ENCODE measurements at places on chromosomes 3 and 15.
A peak's percentile ranks its signal among the peaks of the same experiment; 100 is the strongest.

- no peak for DNase-seq
Measured at GRCh38 chr15:67358812-67359211, 104.2 kb downstream of the IQCH start.

DNA sequence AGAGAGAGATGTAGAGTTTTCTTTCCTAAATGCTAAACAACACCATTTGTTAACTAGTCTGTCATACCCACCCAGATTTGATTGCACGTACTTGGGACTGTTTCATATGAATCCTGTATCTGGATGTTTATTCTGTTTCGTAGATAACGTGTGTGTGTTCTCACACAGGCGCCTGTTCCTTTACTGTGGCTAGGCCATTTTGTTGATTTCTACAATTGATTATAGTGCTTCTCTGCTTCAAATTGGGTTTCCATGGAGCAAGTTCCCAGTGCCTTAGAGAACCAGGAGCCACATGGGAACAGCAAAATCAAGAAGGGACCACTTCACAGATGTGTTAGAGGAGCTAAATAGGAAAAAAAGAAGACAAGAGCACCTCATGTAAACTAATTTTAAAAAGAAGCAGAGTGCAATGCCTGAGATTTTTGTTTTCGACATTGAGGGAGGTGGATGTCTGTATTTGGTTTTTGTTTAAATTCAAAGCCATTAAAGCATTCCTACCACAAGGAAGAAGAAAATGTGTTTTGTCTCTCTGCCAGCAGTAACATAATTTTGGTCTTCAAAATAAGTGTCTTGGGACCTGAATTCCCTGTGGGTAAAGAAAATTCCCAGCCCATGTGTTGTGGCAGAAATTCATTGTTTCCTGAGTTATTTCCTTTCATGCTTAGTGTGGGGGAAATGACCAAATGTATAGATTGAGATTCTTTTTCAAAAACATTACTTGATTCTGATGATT, 424.0 kb upstream of the C2CD4B start:
- no peak for DNase-seq

- no peak for DNase-seq
Measured at GRCh38 chr15:68010361-68011153, 43.6 kb upstream of the PIAS1 start.

DNA sequence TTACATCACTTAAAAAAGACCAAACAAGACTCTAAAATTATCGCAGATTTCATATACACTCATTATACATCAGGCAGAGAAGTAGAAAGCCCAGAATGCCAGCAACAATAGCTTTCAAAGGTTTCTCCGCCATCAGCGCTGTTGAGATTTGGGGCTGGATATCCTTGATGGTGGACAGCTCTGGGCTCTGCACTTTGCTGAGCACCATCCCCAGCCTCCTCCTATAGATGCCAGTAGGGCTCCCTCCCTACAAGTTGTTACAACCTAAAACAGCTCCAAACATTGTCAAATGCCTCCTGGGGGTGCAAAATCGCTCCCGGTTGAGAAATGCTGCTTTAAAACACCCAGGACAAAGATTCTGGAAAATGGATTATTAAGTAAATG, 73.5 kb downstream of the ATP10A start:
- no peak for DNase-seq

GRCh38 chr3:45933591-45933990, 9.7 kb upstream of the CXCR6 start:
- no peak for DNase-seq

DNA sequence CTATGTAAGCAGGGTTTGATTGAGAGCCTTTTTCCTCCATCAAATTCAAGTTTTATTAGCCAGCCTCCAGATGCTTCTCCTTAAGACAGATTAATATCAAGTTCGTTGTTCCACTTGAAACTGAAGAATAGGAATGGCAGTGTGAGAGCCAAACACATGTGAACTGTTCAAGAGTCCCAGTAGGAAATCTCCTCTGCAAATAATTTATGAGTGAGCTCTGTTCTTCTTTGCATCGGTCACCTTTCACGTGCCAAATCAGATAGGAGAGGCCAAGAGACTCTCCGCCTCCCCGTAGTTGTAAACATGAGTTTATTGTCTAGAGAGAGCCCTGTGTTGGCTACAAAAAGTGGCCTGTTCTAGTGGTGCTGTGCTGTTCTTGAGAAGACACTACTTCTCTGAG, 372.1 kb upstream of the NR2F2 start:
- DNase-seq = no peak

GRCh38 chr15:88491158-88491557, 23.6 kb downstream of the MRPS11 start:
- DNase-seq = no peak

DNA sequence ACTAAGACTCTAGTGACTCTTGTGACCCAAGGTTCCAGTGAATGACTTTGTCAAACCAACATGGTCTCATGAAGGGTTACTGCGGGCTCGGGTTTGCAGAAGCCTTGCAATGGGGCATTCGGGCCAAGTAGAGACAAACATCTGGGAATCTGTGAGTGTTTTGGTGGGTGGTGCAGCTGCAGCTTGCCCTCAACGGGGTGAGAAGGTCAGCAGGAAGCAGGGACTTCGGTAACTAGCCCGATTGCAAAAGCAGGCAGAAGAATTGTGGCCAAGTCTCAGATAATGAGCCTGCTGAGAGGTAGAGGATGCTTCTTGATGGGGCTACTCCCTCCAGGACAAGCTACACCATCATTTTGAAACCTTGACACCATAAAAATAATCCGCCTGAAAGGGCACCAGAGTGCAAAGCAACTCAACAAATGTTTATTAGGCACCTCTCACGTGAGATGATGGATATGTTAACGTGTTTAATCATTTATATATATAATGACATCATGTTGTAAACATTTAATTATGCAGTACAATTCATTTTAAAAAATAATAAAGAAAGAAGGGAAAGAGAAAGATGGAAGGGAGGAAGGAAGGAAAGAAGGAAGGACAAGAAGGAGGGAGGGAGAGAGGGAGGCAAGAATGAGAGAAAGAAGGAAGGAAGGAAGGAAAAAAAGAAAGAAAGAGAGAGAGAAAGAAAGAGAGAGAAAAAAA, 263.9 kb upstream of the IGF1R start:
- DNase-seq = no peak

DNA sequence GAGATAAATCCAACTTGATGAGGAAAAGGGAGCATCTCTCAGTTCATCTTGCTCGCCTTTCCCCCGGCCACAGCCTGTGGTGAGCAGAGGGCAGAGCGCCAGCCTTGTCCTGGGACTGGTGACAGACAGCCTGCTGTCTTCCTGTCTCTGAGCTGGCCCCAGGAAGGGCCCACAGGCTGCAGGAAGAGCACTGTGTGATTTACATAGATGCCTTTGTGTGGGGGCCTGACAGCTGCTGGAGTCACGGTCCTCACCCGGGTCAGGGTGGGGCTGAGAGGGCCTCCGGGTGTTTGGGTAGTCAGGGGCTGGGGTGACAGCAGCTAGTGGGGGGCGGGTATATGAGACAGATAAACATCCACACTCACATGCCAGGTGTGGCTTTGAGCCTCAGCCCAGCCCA, 29.3 kb downstream of the PLA2G4D start:
- DNase-seq = no peak

DNA sequence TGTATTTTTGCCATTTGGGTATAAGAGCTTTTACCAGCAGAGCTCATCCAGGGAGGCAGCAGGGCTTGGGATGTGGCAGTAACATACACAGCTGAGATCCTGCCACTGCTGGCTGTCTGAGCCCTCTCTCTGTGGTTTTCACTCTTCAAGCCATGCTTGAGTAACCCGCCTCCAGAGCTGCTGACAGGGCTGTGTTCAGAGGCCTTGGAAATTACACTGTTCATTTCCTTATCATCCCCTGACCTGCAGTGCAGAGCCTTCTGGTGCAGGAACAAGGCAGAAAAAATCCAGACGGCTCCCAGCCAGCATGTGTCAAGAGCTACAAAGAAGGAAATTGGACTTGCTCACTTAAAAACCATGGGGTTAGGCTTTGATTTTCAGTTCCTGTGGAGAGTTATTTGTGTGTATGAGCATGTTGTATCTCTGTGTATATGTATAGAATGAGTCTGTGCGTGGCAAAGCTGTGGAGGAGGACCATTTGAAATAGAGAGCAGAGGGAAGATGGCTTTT, 47.0 kb downstream of the ZNF609 start:
- DNase-seq = peak; percentile 51

DNA sequence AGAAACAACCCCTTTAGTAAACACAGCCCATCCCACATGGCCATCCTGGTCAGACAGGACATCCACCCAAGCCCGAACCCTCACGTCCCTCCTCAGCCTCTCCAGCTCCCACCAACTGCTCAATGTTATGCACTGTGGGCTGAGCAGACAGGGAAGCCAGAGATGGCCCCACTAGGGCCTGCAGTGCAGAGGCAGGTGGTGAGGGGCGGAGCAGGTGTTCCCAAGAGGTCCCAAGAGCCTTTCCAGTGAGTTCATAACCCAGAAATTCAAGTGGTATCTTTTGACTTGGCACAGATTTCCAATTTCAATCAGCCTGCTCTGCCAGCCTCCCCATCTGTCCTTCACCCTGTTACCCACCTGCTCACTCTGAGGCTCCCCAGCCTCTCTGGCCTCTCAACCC, 130.3 kb downstream of the LIPC start:
- no peak for DNase-seq

DNA sequence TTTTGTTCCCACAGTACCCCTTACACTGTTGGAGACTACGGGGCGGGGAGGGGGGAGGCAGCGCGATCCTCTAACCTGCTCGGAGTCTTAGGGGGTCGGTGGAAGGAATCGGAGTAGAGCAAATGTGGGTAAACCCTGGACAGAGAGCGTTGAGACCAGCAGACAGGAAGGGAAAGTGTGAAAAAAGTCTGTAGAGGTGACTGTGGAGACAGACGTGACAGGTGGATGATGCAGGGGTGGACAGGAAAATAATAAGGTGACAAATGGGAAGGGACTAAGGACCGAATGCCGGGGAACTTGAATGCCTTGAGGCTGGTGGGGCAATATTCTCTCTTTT, 424 bp downstream of the EAF2 start:
- no peak for DNase-seq

- no peak for DNase-seq
Measured at GRCh38 chr3:157408499-157409149, 28.0 kb upstream of the PTX3 start.

DNA sequence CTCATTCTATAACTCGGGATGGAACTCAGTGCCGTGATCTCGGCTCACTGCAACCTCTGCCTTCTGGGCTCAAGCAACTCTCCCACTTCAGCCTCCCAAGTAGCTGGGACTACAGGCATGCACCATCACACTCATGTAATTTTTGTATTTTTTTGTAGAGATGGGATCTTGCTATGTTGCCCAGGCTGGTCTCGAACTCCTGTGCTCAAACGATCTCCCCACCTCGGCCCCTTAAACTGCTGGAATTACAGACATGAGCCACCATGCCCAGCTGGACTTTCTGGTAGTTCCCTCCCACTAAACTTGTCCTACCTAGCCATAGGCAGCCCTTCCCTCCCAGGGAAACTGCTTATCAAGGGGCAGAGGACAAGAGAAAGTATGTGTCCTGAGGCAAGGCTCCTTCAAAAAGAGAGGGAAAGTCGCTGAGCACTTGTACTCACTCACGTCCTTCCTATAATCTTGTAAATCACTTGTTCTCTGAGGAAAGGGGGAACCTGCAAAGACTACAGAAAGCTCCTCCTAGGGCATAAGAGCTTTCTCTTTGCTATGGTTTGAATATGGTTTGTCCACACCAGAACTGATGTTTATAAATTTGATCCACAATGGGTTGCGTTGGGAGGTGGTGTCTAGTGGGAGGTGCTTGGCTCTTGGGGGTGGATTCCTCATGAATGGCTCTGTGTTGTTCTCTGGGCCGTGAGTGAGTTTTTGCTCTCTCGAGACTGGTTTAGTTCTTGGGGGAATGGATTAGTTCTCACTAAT, 13.6 kb upstream of the TBL1XR1 start:
- no peak for DNase-seq

GRCh38 chr3:161413127-161413854, 42.0 kb upstream of the SPTSSB start:
- DNase-seq = no peak

GRCh38 chr3:169022457-169022856, 641.1 kb downstream of the MECOM start:
- DNase-seq = no peak

DNA sequence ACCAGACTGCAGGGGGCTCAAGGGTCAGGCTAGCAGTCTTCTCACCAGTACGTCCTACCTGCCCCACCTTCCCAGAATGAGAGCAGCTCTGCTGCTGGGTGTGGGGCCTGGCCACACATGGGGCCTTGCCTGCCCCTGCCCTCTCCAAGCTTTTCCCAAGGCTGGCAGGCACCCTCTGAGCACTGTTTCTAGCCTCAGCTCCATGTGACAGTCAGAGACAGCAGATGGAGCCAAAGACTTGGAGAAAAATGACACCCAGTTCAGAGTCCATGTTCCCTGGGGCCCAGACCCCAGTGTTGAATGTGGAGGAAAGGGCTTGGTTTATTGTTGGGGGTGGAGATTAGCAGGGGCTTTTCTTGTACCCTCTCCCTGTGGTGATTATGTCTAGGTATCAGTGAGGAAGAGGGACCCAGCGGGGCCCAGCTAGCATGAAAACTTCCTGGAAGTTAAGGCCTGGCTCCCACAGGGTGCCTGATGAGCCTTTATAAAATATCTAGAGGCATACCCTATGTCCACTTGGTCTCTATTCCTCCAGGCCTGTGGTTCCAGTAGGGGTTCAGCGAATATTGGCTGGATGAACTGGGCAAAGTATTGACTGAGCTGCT, 153.8 kb downstream of the EEFSEC start:
- no peak for DNase-seq

All from activated CD4-positive, alpha-beta T cell treated with anti-CD3 and anti-CD28 coated beads, Interleukin-2, amount 50 U/mL, for 48 hours (primary cell).